ENCODE measurements at places on chromosomes 2 and 18.

GRCh38 chr18:2529154-2529553 is 42.2 kb downstream of the METTL4 start:
- no peak for DNase-seq

DNA sequence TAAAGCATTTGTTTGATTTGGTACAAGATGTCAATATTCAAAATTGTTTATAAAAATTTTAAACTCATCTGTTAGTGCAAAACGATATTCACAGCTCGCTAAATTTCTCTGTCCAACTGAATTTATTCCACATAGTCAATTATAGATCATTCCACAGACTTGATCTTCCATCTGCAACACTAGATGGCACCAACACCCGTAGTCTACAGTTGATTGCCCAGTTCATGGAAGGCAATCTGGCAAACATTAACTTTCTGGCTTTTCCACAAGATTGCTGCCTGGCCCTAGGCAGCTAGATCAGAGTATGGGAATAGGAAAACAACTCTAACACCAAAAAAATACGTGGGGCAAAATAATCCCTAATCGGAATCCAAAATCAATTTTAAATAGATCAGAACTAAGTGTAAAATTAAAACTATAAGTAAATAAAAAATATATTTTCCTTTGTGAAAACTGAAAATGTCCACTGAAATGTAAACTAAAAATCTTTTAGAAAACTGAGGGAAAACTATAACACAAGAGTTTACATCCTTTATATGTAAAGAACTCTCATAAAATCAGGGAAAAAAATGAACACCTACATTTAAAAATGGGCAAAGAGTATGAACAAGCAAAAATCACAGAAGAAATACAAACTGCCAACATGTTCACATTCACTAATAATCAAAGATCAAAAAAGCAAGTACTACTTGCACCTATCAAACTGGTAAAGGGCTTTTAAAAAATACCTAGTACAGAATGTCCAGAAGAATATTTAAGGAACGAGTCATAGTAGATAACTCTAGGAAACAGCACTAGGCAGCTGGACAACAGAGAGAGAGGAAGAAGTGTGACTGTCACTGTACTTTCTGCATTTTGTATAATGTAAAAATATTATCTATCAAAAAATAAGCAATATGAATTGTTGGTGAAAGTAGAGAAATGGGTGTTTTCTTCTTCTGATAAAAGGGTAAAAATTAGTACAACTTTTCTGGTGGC is 35.0 kb downstream of the RTN4 start:
- DNase-seq, result no peak

DNA sequence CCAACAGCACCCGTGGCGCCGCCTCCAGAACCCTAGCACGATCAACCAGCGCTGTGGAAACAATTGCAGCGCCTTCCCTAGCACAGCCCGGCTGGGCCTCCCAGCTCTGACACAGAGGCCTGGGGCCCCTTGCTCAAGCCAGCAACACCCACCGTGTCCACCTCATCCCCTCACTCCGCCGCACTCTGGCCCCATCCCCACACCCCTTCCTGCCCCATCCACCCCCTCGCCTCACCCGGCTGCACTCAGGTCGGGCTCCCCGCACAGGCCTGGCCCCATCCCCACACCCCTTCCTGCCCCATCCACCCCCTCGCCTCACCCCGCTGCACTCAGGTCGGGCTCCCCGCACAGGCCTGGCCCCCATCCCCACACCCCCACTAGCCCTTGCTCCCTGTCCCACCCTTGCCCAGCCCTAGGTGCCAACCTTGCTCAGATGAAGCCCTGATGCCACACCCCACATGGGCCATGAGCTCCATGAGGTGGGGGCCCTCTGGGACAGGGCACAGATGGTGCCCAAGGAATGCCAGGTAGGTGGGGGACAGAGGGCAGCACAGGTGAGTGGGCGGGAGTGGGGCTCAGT is 28.7 kb downstream of the KIF1A start:
- DNase-seq, result no peak

DNA sequence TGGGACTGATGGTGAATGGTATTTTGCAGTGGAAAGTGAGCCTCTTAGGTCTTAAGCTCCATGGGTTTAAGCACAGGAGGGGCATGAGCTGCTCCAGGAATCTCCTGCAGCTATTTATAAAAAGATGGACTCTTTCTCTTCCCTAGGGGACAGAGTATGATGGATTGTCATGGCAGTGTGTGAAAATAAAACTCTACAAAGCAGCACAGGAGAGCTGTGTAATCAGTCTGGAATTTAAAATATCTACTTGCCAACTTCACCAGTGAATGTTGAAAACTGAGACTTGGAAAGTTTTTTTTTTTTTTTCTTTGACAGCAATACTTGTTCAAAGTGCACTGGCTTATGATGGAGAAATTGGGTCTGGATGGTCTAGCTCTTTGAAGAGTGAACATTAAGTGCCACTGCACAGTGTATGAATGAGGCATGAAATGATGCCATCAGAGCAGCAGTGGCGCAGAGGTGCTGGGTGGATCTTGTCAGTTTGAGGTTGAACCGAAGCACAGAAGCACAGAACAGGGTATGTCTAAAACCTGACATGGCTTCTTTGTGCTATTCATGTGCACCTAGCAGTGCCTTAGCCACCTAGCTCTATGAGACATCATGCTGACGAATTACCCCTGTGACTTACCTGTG is 245.4 kb downstream of the PTPRM start:
- no peak for DNase-seq

GRCh38 chr2:134862069-134862468 is 23.7 kb downstream of the ACMSD start:
- no peak for DNase-seq

- no peak for DNase-seq
Observed at GRCh38 chr2:8980096-8980495, 23.4 kb downstream of the MBOAT2 start.

- DNase-seq, result no peak
Observed at GRCh38 chr2:168738062-168738461, 64.4 kb upstream of the NOSTRIN start.

DNA sequence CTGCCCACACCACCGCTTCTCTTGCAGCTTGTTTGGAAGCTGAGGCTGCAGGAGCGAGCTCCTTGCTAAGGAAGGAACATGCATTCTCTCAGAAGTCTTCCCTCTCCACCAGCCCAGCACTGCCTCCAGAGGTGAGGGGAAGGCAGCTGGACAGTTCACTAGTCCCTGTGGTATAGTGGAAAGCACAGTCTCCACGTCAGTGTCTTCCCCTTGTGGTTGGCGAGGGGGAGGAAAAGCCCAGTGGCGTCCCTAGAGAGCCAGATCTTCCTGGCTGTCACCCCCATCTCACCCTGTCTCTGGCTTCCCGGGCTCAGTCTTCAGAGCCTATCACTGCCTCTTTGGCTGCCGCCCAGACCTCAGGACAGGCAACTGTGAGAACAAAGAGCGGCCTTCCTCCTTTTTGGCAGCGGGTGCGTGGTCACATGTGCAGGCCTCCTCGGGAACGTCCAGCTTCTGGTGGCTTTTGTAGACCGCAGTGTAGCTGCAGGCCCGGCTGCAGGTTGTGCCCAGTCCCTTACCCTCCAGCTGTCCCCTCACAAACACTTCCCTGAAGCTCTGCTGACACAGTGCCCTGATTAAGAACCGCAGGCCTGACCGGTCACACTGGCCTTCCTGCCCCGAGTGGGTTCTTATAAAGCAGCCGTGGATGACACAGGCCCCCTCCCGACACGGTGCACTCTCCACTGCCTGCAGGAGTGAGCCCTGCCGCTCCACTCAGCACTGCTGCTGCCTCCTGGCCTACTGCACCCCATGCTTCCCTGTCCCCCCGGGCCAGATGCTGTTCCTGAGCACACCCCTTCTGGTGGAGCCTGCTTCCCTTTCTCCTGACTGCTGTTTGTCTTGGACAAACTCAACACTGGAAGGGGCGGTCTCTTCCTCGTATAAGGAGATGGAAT is 90.9 kb downstream of the RNF144A start:
- no peak for DNase-seq

- DNase-seq, result no peak
Observed at GRCh38 chr2:6827566-6828298, 38.0 kb downstream of the CMPK2 start.

Data from neuronal stem cell (in vitro differentiated cells).